ENCODE measurements at places on chromosomes 7 and 10.

GRCh38 chr7:39210362-39210761 is 232.7 kb downstream of the POU6F2 start:
- no peak for DNase-seq

- no peak for DNase-seq
Observed at GRCh38 chr7:25850735-25851134, 301.3 kb upstream of the NFE2L3 start.

DNA sequence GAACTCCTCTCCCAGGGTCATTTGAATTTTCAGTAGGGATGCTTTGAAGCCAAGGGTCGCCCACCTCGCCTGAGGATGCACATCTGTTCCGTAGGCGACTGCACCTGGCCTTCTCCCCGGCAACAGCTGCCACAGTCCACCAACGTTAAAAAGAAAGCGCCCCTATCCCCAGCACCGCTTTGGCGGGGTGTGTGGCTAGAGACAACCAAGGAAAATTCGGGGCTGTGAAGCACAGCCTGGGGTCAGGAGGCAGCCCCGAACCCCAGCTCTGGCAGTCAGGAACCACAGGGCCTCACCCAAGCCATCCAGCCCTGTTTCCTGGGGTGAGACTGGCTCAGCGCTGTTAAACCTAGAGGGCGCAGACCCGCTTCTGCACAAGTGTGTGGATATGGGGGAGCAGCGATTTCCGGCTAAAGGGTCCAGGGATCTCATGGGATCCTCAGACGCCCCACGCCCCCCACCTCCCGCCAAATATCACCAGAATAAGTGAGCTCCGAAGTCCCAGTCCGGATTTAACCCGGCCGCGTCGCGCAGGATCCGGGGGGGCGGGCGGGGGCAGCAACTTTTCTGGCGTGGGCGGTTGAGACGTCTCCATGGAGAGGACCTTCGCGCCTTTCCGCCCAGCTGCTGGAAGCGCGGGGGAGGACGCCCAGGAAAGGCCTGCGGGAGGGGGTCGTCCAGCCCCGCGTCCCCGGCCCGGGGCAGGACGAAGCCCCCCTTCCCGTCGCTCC is 822 bp downstream of the ZC3HAV1L start:
- DNase-seq: no peak

DNA sequence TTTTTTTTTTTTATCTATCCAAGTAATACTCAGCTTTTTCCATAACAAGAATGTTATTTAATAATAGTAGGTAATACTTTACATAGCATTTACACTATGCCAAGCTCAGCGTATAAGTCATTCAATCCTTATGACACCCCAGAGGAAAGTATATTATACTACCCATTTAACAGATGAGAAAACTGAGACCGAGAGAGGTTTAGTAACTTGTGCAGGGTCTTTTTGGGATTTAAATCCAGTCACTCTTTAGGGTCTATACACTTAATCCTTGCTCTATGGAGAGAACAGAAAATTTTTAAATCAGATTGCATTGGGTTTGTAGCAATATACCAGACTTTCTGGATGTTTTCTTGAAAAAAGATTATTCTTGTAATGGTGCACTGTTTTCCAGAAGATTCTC is 192.2 kb downstream of the ARHGAP21 start:
- DNase-seq: no peak

DNA sequence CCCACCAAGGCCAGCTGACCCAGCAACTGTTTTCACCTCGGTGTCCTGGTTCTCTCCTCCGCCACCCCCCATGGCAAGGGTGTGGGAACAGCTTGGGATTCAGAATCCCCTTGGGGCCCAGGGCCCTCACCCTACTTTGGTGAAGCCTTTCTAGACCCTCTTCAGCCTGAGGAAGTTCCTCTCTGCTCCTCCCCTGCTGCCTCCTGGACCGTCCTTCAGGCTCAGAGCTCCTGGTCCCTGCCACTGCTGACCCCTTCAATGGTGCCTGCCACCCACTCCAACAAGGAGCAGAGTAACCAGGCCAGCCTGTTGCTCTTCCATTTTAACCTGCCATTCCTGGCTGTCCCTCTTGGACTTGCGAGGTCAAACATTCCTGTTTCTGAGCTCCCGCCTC is 72.0 kb upstream of the SMNDC1 start:
- no peak for DNase-seq

DNA sequence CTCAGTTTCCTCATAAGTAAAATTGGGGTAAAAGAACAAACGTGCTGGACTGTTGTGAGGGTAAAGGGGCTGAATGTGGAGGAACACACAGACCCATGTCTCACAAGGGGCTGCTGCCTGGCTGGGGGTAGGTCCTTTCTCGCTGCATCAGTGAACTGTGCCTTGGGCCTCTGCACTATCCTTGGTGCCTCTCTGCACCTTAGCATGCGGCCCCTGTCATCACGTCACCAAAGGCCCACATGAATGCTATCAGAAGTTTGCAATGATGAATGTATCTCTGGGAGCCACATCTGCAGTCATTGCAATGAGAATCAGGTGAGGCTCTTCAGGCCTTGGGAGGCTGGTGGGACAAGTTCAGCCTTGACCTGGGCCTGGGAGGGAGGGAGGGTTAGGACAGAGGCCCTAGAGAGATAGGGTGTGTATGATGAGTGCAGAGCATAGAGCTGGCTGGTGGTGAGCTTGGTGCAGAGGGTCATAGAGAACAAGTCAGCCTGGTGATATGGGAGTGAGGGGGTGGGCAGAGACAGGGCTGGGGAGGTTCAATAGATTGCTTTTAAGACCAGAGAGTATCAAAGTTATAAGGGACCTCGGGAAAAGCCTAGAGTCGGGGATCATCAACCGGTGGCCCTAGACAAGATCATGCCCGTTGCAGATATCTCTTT is 308.4 kb downstream of the RPS24 start:
- DNase-seq: no peak

DNA sequence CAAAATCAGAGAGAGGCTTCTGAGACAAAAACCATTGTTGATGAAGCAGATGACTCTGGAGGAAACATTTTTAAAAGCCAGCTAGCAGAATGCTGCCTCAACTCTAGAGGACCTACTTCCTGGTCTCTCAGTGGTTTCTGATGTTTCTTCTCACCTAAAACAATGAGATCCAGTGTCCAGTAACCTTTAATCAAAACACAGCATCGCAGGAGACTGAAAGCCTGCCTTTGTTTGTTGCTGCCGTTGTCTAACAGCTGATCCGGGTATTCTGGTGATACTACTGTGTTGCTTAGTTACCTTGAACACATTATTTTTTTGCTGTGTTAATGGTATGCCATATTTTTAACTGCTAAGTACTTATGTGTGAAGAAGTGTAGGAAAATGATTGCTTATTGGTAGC is 70.9 kb downstream of the WIPF3 start:
- no peak for DNase-seq

- DNase-seq: no peak
Observed at GRCh38 chr10:85596389-85596788, 770.2 kb downstream of the GRID1 start.

- no peak for DNase-seq
Observed at GRCh38 chr7:3267966-3268690, 32.9 kb upstream of the SDK1 start.

DNA sequence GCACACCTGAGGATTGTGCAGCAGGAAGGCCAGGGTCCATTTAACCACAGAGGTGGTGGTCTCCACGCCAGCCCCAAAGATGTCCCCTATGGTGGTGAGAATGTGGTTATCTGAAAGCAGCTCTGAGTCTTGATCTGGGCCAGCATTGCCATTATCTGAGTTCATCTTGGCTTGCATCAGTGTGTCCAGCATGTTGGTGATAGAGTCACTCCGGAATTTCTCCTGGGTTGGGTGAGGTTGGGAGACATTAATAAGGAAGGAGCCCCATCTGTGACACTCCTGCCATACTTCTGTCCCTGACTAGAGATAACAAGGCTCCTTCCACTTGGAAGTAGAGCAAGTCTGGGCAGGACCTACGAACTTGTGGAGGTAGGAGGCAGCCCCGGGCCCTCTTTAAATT is 4.2 kb downstream of the CYP17A1 start:
- DNase-seq: no peak

DNA sequence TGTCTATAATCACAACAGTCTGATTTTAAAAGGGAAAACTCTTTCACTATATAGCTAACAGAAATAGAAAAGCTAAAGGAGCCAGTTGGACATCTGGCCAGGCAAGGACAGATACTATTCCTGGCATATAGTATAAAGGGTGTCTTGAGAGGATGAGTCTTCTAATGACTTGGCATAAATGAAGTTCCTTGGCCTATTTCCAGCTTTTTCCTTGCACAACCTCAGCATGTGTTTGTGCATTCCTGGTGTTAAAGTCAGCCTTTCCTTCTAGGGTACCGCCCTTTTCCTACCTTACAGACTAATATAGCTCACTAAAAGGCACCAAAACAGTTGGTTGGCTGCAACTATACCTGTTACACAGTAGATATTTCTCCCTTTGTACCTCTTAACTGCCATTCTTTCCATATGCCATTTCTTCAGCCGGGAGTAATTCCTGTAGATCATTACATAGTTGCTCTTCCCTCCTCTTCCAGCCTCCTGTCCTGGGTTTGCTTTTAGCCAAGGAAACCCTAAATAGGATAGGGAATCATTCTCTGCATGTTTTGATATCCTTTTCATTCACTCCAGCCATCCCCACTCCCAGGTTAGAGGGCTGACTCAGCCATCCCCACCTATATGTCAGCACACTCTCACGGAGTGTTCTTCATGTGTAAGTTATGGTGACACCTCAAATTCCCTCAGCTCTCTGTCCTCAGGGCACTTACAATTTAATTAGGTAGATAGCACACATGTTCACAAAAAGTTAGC is 102.1 kb upstream of the MDFIC start:
- DNase-seq: no peak

DNA sequence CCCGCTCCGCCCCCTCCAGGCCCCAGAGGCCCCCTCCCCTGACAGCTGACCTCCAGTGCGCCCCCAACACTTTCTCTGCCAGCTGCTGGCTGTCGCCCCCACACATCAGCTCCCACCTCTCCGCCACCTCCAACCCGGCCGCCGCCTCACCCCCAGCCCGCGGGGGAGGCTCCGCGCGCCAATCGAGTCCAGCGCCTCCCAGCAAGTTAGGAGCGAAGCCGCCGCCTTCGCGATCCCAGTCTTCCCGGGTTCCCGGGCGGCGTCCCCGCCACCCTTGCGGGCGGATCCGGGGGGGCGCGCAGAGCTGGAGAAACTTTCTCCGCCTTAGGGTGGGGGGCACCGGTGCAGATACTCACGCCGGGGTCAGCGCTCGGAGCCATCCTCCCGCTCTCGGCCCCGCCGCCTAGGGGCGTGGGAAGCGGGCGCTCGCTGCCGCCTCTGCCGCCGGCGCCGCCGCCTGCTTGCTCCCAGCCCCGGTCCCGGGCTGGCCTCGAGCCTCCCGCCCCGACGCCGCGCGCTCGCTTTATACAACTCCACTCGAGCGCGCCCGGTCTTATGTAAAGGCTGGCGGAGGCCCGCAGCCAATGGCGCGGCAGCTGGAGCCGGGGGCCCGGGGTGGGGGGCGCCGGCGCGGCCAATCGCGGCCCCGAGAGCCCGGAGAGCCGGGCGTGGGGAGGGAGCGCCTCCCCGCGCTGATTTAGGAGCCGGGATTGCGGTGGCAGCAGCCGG is at the start of gene CRTAC1:
Gene CRTAC1 (minus strand): TSS at position 529 of the 729 bp plus-strand sequence. CDS start 149 bp downstream, at position 380.
- DNase-seq: no peak

DNA sequence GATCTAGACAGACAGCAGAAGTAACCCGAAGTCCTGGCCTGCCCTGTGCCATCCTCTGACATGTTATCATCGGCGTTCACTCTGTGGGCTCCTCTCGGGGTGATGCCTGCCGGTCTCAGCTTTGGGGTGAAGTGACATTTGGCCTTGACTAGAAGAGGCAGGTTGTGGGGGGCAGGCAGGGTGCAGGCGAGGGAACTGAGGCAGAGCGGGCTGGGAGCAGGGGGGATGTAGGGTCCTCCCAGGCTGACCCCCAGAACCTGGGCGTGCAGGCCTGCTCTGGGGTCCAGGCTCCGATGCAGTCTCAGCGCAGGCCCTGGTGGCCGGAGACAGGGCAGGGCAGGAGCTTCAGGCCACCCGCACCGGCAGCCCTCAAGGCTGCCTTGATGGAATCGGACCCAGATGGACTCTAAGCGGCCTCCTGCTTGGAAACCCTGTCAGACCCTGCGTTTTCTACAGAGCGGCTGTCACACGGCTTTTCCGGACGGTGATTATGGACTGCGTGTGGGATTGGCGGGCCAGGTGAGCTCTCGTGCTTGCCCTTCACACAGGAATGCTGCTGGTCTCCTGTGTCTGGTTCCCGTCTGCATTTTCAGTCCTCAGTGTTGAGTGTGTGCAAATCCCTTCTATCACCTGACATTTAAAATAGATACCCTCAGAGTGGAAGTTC is 842 bp upstream of the JAKMIP3 start:
- no peak for DNase-seq

DNA sequence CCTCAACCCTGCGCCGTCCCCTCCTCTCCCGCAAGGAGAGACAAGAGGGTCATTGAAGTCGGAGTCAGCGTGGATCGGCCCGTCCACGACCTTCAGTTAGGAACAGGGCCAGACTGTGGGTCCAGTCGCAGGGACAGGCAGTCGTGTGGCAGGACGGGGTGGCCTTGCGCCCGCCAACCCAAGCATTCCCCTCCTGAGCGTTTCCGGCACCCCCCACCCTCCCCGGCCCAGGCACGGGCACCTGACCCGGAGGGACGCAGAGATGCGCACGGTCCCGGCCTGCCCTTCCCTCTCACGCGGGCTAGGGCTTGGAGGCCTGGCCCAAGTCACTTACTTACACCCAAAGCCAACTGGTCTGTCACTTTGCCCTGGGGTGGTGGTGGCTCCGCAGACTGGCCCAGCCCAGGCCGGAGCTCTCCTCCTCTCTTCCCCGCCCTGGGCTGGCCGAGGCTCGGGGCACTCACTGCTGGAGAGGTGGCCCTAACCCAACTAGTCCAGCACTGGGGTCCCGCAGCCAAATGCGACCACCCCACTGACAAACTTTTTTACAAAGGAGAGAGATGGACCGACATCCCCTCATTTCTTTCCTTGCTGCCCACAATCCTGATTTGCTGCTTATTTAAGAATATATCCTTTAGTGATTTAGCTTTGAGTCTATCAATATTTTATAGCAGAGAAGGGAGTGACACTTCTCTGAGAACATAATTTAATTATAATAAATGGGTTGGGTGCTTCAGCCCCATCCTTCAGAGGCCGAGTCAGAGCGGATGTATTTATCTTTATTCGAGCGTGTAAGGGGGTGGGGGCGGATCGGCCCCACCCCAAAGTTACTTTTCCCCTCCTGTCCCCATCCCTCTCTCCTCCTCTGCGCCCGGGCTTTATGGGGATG is 1.2 kb upstream of the UNCX start:
- DNase-seq: no peak

DNA sequence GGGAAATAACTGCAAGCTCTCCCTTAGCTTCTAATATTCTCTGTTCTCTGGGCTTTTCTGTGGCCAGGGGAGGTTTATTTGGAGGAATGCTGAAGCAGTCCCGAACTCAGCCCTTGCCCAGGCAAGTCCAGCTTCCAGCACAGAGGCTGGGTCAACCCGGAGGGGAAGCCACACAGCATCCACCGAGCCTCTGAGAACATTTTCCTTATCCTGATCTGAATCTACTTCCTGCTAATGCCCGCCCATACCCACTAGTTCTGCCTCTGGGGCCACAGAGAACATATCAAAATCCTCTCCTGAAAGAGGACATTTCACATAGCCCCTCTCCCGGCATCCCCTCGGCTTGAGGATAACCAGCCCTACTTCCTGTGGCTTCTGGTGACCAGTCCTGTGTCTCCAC is 31.1 kb downstream of the SH3PXD2A start:
- no peak for DNase-seq

GRCh38 chr10:124262234-124262865 is 156.4 kb downstream of the OAT start:
- DNase-seq: no peak

Measured in pulmonary artery endothelial cell (primary cell).